Common myeloid progenitor, CD34-positive (primary cell): ENCODE measurements at places on chromosomes 2 and 18.
A peak's percentile ranks its signal among the peaks of the same experiment; 100 is the strongest.

GRCh38 chr2:110946902-110947301, 173.8 kb upstream of the BCL2L11 start:
- DNase-seq = no peak

- DNase-seq = peak; percentile 44
These were observed 7.0 kb downstream of the SLC35F6 start for GRCh38 chr2:26770986-26771586.

GRCh38 chr18:9969247-9969646, 55.4 kb downstream of the VAPA start:
- DNase-seq = no peak

DNA sequence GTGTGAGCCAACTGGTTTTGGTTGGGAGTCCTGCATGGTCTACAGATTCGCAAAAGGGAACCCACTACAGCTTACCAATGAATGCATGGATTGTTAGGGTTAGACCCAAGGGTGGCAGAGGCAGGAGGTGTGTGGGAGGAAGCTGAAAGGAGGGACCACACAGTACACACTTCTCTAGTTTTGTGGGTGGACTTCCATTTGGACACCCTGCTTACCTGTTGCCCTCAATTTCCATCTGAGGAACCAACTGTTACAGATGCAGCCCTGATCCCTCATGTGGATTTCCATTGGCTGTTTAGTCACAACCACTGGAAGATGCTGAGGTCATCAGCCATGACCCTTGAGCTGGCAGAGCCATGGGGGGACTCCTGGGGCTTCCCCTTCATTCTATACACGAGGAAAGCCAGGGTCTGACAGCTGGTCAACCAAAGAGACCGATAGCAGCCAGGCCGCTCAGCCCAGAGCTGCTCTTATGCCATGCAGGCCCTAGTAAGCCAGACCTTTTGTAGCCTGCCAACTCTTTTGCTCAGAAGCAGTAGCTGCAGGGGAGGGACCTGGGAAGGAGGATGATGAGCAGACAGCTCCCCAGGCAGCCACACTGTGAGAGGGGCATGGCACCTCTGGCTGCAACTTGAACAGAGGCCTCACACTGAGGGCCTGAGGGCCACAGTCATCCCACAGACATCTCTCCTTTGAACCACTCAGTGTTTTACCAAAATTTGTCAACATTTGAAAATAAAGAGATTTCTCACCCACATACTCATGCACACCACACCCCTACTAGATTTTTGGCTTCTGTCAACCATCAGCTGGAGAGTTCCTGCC, 162.1 kb downstream of the SETBP1 start:
- no peak for DNase-seq

GRCh38 chr2:144183727-144184126, 336.2 kb downstream of the ZEB2 start:
- DNase-seq = peak; percentile 59

DNA sequence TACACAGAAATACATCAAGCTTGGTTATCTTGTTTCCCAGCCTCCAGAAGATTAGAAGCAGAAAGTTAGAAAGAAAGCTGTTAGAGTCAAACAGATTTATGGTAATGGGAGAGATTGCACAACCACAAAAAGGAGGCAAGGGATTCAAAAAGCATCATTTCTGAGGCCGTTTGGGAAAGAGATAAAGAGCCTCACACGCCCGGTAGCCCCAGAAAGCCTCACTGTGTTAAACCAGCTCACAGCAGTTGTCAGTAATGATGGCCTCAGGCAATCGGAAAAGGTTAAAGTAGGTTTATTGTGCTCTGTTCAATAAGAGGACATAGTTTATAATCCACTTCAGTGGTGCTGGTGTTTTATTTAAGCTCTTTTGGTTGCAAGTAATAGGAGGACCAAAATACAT, 111.3 kb downstream of the DCC start:
- no peak for DNase-seq

DNA sequence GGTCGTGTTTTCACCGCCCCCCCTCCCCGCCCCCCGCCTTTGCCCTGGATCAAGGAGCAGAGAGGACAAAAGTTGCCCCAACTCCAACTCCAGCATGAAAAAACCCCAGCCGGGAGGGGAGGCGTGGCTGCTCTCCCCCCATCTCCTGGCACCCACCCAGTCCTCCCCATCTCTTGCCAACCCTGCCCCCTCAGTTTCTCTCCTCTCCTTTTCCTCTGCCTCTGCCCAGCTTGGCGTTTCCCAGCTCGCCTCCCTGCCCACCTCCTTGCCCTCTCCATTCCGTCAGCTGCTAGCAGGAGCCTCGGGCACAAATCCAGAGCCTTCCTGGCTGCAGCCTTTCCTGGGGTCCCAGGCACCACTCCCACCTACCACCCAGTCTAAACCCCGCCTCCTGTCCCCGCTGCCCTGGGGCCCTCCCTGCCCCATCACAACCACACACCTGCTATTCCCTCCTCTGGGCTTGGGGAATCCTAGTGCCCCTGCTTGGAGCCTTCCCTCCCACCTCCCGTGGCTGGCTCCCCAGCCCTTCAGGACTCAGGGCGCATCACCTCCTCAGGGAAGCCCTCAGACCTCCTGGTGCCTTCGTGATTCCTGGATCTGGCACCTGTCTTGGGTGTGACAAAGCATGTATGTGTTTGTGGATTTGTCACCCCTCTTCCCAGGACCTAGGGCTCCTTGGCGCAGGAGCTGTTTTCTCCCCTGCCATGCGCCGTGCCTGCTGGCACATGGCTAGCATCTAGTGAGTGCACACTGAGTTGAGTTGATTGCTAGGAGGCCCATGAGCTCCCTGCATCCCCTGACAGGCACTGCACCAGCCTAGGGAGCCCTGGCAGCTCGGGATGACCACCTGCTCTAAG, 209.1 kb downstream of the TFCP2L1 start:
- DNase-seq = no peak

GRCh38 chr2:4827836-4828235, 864.3 kb upstream of the SOX11 start:
- no peak for DNase-seq

- peak; percentile 37 for DNase-seq
These were observed 1073.1 kb upstream of the FANCL start for GRCh38 chr2:59314031-59314766.

GRCh38 chr2:177629357-177630024, 236.9 kb downstream of the AGPS start:
- DNase-seq = no peak

GRCh38 chr2:222568865-222569264, 87.0 kb downstream of the FARSB start:
- no peak for DNase-seq

DNA sequence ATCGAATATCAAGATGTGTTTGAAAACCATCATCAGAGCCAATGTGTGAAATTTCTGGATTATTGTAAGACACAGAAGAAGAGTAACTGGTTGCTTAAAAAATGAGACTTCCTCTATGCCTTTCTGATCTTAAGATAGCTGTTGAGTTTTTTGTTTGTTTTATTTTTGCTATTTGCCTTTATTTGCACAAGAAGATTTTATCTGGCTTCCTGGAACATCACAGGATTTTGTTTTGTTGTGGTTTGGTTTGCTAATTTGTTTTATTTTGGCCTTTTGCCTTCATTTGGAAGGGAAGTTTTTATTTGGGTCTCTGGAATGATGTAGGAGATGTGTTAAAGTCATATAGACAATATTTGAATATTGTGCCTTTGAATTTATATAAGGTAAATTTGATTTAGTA, 3.9 kb upstream of the CYTIP start:
- DNase-seq = no peak

DNA sequence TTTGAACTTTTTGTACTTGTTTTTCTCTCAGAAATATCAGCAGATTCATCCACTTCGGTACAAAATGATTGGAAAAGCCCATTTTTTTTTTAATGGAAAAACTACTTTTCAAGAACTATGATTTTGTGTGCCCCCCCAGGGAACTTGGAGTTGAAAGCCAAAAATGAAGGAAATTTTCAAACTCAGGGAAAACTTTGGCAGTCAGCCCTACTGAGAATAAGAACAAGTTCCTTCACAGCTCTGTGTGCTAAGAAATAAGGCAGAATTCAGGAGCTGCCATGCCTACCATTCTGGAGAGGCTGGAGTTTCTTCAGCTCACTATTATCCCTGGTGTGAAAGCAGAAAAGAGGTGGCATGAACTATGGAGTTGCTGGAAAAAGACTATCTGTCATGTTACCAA, 226.0 kb upstream of the SLC35G4 start:
- no peak for DNase-seq

DNA sequence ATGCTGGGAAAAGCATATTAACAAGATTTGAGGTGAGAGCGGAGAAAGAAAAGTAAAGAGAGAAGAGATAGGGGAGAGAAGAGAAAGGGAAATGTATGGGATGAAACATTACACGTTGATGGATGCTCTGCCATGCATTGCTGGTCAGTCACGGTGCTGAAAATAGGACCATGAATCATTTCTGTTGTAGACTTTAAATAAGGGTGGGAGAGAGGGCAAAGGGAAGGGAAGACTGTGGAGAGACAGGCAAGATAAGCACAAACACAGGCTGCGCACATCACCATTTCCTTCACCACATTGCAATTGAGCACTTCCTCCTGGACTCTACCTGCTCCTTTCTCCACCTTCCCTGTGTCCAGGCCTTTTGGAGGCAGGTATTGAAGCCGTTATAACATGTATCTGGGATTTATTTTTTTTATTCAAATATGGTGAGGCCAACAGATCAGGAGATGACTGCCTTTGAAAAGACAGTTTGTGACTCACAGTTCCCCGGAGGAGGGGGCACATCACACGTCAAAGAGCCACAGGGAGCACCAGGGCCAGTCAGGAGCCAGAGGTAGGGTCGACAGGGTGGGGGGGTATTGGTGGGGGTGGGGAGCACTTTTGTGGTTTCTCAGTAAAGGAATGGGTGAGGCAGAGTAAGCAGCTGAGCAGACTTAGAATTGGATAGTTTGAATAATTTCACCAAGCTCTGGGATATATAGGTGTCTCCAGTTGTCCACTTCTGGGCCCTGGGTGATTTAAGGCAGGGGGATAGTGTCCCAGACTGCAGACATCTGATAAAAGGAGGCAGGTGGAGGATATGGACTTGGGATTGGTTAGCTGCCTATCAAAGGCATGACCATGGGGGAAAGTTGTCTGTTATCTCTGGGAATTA, 372.8 kb upstream of the ST6GAL2 start:
- DNase-seq = no peak

- no peak for DNase-seq
These were observed 28.7 kb upstream of the SLC16A14 start for GRCh38 chr2:230097424-230097823.

- DNase-seq = no peak
These were observed 162.0 kb upstream of the HAAO start for GRCh38 chr2:42954227-42954962.

DNA sequence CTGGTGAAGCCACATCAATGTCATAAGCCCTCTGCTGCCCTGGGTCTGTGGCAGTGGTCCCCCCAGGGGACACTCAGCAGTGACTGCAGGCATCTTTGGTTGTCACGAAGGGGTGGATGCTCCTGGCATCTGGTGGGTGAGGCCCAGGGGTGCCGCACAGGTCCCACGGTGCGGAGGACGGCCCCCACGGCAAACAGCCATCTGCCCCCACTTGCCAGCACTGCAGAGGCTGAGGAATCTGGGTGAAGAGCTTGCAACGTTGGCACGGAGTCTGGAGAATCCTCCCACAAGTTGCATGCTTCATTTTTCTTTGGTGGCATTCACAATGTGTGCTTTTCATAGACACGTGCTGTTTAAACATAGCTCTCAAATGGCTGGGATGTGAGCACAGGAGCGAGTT, 105.1 kb upstream of the PXDN start:
- no peak for DNase-seq

GRCh38 chr2:155424518-155424917, 726.0 kb downstream of the KCNJ3 start:
- peak; percentile 50 for DNase-seq

DNA sequence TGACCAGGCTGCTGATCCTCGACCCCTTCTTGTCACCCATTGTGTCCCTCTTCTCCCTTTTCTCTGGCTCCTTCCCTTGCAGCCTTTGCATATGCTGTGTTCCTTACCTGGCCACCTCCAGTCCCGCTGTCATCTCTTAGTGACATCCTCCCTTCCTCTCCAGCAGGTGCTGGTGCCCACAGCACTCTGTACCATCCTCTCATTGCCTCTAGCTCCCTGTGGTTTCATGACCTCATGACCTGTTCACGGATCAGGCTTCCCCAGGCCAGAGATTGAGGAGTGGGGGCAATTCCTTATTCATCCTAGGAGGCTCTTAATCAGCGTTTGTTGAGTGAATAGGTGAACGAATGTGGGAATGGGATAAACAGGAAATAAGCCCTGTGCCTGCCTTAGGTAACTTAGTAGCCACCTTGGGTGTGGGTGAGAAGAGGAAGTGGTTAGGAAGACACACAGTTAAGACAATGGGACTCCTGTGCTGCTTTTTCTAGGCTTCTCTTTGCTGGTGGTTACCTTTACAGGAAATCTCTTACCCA, 35.5 kb downstream of the ITGA6 start:
- peak; percentile 66 for DNase-seq

GRCh38 chr2:120566331-120567035, 169.2 kb upstream of the GLI2 start:
- no peak for DNase-seq

DNA sequence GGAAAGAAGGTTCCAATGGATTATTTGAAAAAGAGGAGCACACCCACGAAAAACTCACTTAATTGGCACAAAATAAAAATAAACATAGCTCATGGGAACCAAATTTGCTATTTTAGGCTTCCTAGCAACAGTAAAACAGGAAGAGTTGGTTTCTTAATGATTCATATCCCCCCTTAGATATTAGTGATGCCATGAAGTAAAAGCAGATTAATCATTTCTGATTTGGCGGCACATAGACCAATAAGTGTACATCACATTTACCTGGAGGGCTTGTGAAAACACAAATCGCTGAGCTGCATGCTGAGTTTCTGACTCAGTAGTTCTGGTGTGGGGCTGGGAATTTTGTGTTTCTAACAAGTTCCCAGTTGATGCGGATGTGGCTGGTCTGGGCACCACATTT, 260.4 kb downstream of the SLC4A3 start:
- no peak for DNase-seq

DNA sequence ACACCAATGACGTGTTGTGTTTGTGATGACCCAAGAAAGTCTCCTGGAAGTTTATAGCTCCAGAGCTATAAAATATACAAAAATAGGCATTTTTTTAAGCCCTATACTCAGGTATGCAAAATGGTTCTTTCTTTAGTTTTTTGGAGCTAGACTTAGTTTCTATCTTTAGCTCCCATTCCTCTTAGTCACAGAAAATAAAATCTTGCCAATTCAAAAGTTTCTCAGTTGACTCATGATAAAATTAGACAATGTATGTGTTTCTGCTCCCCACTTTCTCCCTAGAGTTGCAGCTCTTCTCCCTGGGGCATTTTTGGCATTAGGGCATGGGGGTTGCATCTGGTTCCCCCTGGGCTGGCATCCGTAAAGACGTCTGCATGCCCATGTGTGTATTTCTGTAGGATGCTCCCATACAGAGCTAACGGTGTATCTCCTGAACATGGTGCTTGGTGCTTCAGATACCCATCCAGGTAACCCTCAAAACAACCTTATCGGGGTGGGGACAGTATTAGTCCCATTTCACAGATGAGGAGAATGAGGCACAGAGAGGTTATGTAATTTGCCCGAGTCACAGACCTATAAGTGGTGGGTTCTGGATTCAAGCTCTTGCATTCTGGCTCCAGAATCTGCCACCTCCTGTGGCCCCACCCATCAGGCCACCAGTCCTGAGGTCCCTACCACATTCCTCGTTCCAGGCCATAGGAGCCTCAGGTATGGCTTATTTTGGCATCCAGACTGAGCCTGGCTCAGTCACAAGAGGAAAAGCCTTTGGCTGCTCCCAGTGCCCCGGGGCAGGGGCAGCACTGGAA, 43.1 kb upstream of the ASAP2 start:
- DNase-seq = no peak

- DNase-seq = no peak
These were observed 20.4 kb upstream of the ATOH8 start for GRCh38 chr2:85733121-85733960.

- DNase-seq = no peak
These were observed 80.5 kb downstream of the ZBTB7C start for GRCh38 chr18:48328473-48329210.

GRCh38 chr18:3879836-3880120, 429.8 kb downstream of the TGIF1 start:
- DNase-seq = no peak
